ENCODE measurements at places on chromosomes 2 and 18. TPM values are rescaled to one million over a fixed set of nuclear protein-coding genes. Genes with fewer than 3 reads are reported as not detected.

- DNase-seq: no peak
Measured at GRCh38 chr2:134574611-134575330, 144.0 kb downstream of the TMEM163 start.

DNA sequence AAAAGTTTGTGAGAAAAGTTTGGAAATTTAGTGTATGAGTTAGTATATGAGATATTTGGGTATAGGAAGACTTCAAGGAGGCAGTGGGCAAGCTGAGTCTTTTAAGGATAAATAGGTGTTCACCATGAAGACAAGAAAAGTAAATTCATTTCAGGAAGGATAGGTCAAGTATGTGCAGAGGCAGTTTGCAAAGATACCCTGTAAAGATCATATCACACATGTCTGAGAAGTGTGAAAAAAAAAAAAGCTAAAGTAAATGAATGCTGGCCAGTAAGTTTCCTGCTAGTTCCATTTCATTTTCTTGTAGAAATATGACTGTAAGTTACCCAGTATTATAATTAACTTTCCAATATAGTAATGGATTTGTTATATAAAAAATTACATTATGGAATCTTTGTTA is 131.0 kb downstream of the PHLPP1 start:
- DNase-seq: no peak

Gene PAPOLG
- 25.2 TPM for polyA plus RNA-seq

DNA sequence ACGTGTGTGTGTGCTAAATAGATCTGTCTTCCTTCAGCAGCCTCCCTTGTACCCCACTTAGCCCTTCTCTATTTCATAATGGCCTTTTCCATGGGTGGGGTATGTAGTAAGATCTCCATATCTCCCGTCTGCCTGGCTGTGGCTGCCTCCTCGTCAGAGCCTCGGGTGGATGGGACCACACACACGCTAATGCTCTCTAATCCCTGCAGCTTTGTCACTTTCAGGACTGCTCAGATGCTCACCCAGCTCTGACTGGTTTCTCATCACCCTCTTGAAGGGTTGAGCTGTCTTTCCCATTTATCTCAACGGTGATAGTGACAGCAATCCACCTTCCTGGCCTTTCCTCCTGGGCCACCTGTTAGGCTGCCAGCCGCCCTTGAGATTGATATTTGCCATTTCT is 95.3 kb downstream of the DCC start:
- DNase-seq: no peak

- no peak for DNase-seq
Measured at GRCh38 chr2:59935005-59935404, 618.4 kb downstream of the BCL11A start.

Gene ATP8B1
- 16.0 TPM for polyA plus RNA-seq

Gene GALR1
- 0.06 TPM for polyA plus RNA-seq

Gene ASXL2
- polyA plus RNA-seq: 19.1 TPM

Gene SLC11A1
- 1.6 TPM for polyA plus RNA-seq

DNA sequence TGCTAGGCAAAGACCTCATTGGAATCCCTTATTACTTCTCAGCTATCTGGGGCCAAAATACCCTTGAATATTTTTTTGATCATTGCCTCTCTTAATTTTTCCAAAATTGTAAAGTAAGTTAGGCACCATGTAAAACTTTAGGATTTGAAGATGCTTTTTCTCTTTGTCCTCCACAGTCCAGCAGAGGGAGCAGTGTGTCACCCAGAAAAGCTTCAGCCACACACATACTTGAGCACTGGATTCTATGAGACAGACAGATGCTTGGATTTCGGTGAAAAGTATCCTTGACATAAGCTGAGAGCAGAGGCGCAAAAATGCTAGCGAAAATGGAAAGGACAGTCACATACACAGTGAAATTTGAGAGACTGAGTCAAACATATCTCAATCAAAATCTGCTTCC is 74.7 kb upstream of the KCNJ3 start:
- peak; percentile 18 for DNase-seq

GRCh38 chr2:199230091-199230490 is 227.6 kb downstream of the SATB2 start:
- no peak for DNase-seq

- DNase-seq: peak; percentile 63
Measured at GRCh38 chr2:196170213-196170605, 1.2 kb downstream of the STK17B start.

GRCh38 chr2:197200051-197200761 is 110.4 kb downstream of the ANKRD44 start:
- DNase-seq: no peak

Gene SPATA3
- polyA plus RNA-seq: not detected

Gene HOXD3
- 0.27 TPM for polyA plus RNA-seq

DNA sequence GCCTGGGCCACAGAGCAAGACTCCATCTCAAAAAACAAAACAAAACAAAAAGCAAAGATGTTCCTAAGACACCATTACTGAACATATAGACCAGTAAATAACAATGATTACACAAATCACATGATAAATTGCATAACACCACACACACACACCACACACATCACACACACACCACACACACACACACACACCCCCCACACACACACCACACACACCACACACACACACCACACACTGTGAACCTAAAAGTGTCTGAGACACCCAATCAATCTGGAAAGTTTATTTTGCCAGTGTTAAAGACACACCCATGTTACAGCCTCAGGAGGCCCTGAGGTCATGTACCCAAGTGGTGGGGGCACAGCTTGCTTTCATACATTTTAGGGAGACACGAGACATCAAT is 62.6 kb upstream of the ASAP2 start:
- DNase-seq: no peak

Gene ALK
- 0.27 TPM for polyA plus RNA-seq

DNA sequence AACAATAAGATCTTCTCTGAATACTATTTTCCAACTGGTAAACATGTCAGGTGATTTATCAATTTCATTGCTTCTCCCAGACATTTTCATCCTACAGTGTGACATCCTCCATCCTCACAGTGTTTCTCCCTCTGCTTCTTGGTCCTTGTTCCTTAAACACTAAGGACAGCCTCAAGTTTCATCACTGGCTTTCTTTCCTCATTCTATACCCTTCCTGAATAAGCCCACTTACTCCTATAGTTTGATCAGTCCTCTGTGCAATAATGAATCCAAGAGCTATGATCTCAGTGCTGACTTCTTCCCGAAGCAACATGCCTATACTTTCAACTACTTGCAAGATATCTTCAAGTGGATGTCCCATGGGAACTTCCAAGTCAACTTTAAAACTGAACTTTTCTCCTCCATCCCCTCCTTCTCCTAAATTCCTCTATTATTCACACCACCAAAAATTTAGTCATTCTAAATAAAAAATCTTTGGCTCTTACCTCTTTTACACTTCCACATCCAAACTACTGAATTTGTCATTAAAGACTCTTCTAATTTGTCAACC is 87.6 kb downstream of the FAM228A start:
- DNase-seq: no peak

Gene NOL4
- polyA plus RNA-seq: 1.6 TPM

DNA sequence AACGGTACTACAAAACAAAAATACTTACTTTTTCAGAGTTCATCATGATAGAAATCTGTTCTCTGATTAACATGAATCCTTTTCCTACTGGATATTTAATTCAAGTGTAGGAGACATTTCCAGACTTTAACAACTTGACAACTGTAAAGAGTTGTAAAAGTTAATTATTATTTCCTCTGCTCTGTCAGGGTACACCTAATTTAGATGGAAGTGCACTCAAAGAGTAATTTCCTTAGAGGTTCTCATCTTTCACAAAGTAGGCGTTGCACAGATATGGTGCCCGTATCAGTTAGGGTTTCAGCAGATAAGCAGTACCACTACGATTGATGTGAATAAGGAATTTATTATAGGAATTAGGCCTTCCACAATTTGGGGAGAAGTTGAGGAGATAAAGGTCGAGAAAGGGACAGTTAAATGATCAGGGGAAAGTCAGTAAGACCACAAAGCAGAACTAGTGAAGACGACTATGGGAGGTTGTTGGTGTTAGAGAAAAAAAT is 16.2 kb upstream of the PDE11A start:
- no peak for DNase-seq
